Ovary (tissue), 10 donors: ENCODE measurements at places on chromosomes 6 and 20.

DNA sequence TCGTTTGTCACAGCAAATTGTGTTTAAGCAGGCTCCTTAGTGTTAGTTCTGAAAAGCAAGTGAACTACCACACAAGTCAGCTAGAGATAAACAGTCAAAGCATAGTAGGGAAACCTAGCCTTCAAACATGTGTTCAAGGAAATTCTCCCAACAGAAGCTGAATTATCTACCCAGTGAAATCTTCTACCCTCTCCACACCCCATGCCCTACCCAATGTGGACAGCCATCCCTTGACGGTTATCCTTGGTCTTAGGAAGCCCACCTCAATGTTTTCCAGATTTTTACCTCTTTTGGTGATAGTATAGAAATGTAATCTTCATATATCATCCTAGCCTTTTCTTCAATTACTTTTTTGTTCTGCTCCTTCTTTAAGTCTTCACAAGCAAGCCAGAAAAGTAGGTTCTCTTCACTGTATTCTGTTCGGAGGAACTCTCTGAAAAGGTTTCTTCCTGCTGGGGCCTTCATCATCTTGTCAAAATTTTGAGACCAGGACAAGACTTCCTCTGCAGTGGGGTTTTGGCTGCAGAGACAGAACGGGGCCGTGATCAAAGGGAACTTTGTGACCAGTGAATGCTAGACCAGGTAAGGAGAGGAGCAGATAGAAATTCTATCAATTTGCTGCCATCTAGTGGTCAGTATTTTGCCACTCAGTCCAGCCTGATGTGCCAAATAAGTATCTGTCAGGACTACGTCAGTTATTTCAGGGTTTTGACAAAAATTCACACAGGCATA is 21.6 kb upstream of the MTRF1L start:
- DNase-seq, result peak; percentile 34

- no peak for DNase-seq
These were observed 48.4 kb upstream of the DEFB112 start for GRCh38 chr6:50097966-50098640.

GRCh38 chr20:50285376-50286173 is 94.9 kb downstream of the CEBPB start:
- peak; percentile 84 for DNase-seq

GRCh38 chr20:47289096-47289495 is 67.4 kb downstream of the ZMYND8 start:
- no peak for DNase-seq

- DNase-seq, result no peak
These were observed 84.8 kb downstream of the TAF4 start for GRCh38 chr20:61980647-61981583.

DNA sequence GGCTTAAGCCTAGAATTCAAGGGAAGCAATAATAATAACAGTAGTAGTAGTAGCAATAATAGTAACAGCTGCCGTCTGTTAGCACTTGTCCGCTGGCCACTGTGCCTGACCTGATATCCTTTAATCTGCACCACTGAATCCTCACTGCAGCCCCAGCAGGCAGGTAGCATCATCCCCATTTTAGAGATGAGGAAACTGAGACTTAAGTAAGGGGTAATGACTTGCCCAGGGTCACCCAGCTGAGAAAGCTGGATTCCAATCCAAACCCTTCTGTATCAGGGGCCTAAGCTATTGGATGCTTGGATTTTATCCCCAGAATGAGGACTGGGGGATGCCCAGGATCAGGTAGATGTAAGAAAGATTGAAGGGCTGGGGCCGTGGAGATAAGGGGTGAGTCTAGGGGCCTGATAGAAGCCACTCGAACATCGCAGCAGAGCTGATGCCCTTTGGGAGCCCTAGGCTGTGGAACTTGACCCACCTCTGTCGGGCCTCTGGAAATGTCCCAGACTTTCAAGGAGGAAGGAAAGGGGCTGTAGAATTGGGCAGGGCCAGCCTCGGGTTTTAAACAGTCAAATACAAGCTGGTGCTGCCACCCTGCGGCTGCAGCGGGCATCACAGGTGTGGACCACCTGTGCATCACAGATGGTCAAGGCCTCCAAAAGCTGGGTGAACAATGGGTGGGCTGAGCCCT is 102.1 kb upstream of the MYL9 start:
- DNase-seq, result peak; percentile 74

- no peak for DNase-seq
These were observed 36.1 kb downstream of the RFPL4B start for GRCh38 chr6:112383191-112383590.

GRCh38 chr6:3751730-3752530 is 417 bp upstream of the PXDC1 start:
- peak; percentile 92 for DNase-seq

GRCh38 chr6:166936079-166936787 is 20.1 kb downstream of the RNASET2 start:
- DNase-seq, result no peak

DNA sequence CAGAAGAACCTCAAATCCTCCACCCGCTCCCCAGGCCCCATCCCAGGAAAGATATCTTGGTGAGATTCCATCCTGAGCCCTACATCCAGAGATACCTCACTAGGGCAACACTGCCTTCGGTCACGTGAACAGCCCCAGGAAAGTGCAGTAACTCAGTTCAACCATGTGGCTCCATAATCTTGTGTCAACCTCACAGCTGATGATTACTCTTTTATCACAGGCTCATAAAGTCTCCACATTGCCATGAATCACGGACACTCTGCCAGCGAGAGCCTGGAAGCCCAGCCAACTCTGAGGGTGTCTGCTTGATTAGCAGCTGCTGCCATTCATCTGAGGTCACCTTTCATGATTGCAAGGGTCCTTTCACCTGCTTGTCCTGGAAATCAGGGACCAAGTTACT is 175.8 kb upstream of the LRFN2 start:
- DNase-seq, result no peak

- DNase-seq, result no peak
These were observed 11.6 kb downstream of the YWHAB start for GRCh38 chr20:44897133-44897532.

GRCh38 chr20:38001173-38001875 is 31.9 kb downstream of the TTI1 start:
- no peak for DNase-seq

- DNase-seq, result no peak
These were observed 118.8 kb downstream of the PSMB1 start for GRCh38 chr6:170434117-170434820.

DNA sequence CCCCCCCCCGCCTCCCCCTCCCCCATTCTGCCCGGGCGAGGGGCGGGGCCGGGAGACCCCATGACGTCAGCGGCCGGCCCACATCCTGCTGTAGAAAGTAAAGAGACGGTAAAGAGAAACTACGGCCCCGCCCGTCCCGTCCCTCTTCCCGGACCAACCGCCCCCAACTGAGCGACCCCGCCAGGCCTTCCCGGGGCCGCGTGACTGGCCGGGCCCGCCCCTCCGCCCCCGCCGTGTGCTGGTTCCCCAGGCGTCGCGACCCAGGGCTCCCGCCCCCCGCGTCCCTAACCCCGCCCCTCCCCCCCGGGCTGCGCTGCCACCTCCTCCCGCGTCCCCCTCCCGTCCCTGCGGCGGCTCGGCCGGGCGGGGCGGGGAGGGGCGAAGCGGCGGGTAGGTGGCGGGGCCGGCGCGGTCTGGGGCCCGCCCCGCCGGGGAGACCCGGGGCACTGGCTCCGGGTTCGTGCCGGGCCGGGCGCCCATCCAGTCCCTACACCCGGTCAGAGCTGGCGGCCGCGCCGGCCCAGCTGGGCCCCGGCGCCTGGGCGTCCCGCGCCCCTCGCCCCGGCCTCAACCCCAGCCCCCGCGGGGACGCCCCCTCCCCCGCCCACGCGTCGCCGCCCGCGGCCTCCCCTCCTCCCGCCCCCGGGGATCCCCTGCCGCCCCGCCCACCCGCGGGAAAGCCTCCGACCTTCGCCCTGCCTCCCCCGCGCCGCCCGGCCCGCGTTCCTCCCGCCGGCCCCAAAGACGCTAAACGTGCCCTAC is 655 bp upstream of the HIVEP1 start:
- peak; percentile 97 for DNase-seq

DNA sequence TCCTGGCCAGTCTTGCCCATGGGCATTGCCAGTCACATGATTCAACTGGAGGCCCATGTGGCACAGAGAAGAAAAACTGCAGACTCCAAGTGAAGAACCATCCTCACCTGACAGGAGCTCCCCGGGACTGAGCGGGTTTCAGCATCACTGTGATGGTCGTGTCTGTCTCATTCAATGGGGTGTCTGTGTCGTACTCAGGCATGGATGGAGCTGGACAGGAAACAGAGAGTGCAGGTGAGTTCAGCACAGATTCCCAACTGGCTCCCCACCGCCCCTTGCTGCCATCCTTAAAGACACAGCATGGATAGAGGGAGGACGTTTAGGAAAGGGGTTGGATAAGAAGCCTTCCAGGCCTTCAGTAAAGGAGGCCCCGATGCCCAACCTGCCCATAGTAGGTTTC is 732.3 kb upstream of the CHD6 start:
- DNase-seq, result no peak

GRCh38 chr6:7750197-7750596 is 24.3 kb downstream of the BMP6 start:
- no peak for DNase-seq

DNA sequence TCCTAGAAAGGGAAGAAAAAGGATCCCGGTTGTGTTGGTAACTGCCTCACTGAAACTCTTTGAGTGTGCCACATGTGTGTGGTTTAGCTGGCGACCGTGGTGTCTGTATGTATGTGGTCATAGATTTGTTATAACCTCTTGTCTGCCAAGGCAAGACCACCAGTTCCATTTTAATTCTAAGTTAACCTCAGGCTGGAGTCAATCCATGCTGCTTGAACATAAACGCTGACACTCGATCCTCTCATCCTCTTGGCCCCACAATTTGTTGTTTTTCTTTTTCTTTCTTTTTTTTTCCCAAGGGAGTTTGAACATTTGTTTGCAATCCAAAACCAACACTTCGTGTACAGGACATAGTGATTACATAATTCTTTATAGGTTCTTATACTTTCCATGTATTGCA is 318.9 kb upstream of the JAG1 start:
- DNase-seq, result no peak

DNA sequence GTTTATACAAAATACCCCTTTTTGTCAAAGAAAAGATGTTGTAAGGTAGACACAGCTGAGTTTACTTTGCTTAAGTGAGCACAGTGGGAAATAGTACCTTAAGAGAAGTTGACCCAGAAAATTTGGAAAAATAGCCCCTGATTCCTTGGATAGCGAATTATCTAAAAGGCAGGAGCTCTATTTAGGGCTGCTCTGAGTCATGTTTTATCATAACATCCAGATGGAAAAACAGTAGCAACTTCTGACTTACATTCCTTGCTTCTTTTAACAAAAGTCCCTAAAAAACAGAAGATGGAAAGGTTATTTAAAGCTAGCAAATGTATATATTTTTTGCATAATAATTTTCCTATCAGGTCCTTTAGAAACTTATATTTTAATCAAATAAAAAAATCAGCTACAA is 59.0 kb downstream of the THEMIS start:
- DNase-seq, result no peak

DNA sequence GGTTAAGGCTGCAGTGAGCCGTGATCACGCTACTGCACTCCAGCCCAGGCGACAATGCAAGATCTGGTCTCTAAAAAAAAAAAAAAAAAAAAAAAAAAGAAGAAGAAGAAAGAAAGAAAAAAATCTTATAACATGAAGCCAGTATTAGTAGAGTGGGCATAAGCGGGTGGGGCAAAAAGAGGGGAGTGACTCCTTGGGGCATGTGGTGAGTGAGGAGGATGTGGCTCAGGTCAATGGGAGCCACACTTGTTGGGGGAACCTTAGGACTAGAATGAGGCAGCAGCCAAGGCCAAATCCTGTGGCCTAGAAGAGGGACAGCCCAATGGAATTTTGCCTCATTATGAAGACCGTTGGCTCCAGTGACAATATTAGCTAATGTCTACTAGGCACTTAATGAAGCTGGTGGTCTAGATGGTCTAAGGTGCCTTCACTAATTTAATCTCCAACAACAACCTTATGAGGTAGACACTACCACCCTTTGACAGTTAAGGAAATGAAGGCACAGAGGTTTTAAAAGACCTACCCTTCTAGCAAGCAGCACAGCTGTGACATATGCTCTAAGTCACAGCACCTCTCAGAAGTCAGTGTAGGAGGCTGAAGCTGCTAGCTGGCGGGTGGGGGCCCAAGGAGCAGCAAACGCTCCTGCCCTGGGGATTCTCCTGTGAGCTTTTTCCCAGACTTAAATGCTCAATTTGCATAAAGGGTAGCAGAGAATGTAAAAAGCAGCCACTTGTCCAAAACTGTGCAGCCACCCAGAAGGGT is 23.6 kb upstream of the ARMC12 start:
- no peak for DNase-seq

- DNase-seq, result no peak
These were observed 52.7 kb downstream of the KDM1B start for GRCh38 chr6:18207949-18208348.

DNA sequence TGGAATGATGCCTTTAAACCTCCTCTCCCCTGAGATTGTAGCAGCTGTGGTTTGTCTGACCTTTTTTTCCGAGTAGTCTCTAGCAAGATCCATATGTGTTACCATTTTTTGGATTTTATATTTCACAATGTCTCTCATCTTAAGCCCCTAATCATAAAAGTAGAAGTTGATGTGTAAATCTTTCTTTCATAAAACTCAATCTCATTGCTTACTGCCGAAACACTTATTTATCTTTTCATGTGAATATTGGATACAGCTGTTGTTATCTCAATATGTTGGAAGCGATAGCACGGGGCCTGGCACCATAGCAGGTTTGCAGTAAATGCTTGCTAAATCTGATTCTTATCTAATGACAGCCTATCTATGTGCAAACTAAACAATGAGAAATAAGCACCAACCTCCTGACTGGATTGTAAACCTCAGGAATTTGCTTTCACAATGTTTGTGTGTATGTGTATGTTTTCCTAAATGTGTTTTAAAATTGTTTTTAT is 14.2 kb downstream of the SMPDL3A start:
- DNase-seq, result no peak

GRCh38 chr20:48761023-48761785 is 66.6 kb downstream of the PREX1 start:
- no peak for DNase-seq

GRCh38 chr6:2536451-2536850 is 214.3 kb downstream of the MYLK4 start:
- DNase-seq, result no peak

DNA sequence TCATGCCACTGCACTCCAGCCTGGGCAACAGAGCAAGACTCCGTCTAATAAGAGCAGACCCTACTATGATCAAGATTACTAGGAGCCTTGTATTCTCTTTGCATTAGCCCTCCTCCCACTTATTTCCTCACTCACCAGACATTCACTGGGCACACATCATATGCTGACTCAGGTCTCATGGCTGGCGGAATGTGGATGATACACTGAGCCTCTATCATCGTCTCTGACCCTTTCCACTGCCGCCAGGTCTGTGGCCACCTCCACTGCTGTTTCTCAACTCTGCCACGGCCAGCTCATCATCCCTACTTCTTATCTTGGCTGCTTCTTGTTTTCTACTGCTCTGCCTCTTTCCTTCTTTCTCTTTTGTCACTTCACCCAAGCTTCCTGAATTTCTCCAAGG is 161.0 kb downstream of the BACH2 start:
- DNase-seq, result no peak

- no peak for DNase-seq
These were observed 191.7 kb upstream of the ZNF217 start for GRCh38 chr20:53785320-53785719.

GRCh38 chr6:133368664-133369063 is 127.5 kb downstream of the EYA4 start:
- no peak for DNase-seq
